Stimulated activated CD4-positive, alpha-beta T cell treated with anti-CD3 and anti-CD28 coated beads, Interleukin-12 subunit alpha, Interleukin-12 subunit beta, amount 100 ng/mL, for 4 hours (primary cell): ENCODE measurements at places on chromosomes 5 and 9.

GRCh38 chr9:134486143-134486591, 155.4 kb upstream of the COL5A1 start:
- no peak for DNase-seq

DNA sequence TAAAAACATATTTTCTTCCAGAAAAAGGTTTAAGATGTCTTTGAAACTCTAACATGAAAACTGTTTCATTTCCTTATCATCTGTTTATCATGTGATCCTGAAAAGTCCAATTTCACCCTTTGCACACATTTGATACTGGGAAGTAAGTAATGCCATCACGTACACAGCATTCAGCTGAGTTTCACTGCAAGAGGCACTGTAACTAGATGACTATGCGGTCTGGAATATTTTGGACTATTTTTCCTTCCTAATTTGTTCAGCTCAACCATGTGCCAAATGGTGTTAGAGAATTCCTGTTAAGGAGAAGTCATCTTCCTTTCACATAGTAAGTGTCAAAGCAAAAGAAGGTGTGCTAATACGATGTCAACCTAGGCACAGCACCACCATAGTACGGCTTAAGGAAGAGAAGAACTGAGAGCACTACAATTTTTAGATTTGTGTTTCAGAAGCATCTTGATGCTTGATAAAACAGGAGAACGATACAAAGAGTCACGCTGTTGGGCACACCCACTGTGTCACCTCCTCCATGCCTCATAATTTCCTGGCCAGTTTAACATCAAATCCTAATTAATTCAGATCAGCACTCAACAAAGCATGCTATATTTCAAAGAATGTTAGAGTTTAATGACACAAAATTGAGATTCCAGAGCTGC, 77.5 kb downstream of the GNAQ start:
- no peak for DNase-seq

DNA sequence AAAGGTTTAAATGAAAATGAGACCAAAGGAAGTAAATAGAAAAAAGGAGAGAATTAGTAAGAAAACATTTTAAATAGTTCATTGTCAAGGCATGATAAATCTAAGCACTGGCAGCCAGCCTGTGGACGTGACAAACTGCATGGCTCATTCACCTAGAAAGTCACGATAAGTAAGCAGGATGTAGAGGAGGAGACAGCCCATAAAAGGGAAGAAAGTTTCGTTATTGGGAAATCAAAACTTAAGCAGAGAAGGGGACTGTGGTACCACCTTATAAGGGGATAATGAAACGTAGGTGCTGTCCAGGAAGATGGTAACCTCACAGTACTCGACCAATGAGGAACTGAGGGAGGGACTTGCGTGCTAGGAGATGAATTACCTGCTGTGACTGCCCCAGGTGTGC, 494.5 kb upstream of the GRAMD2B start:
- no peak for DNase-seq

GRCh38 chr5:39273314-39273954, 54.1 kb upstream of the FYB1 start:
- no peak for DNase-seq

GRCh38 chr5:72007336-72008111, 99.8 kb upstream of the MAP1B start:
- no peak for DNase-seq

GRCh38 chr5:72109625-72110024, 2.4 kb downstream of the MAP1B start:
- DNase-seq = no peak

- DNase-seq = no peak
Measured at GRCh38 chr5:126503602-126504104, 80.4 kb downstream of the GRAMD2B start.

GRCh38 chr9:36721846-36722588, 149.3 kb downstream of the MELK start:
- DNase-seq = no peak

GRCh38 chr5:108345541-108346171, 36.2 kb downstream of the FBXL17 start:
- DNase-seq = no peak

- no peak for DNase-seq
Measured at GRCh38 chr5:131994533-131995226, 16.8 kb downstream of the ACSL6 start.

DNA sequence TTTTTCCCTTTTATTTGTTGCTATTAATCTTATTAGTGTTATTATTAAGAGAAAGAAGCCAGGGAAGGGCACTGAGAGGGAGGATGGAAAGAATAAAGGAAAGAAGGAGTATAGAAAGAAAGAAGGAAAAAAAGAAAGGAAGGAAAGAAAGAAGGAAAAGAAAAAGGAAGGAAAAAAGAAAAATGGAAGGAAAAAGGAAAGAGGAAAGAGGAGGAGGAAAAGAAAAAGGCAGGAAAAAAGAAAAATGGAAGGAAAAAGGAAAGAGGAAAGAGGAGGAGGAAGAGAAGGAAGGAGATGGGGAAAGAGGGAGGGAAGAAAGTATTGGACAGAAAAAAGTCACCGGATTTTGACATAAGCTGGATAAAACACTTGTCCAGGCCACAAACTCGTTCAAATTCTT, 47.8 kb downstream of the ANXA1 start:
- DNase-seq = no peak
